ENCODE measurements at places on chromosomes 2 and 18. TPM values are rescaled to one million over a fixed set of nuclear protein-coding genes. Genes with fewer than 3 reads are reported as not detected.

Gene MSTN
- total RNA-seq = not detected

Gene FIGN
- 2.0 TPM for total RNA-seq

Gene LYG2
- total RNA-seq = not detected

Gene CSRNP3
- total RNA-seq = not detected

Gene FOXI3
- total RNA-seq = not detected

Gene KCNF1
- total RNA-seq = 47.2 TPM

Gene SLC25A12
- 15.7 TPM for total RNA-seq

Gene FBXO41
- 5.2 TPM for total RNA-seq

Gene UBXN4
- 40.3 TPM for total RNA-seq

Gene GYPC
- total RNA-seq = not detected

Gene SIX3
- total RNA-seq = 1.9 TPM

Gene G6PC2
- not detected for total RNA-seq

Gene APLF
- 0.80 TPM for total RNA-seq

Gene ZNF24
- 10.0 TPM for total RNA-seq

Gene NEURL3
- 0.67 TPM for total RNA-seq

Gene RFX8
- total RNA-seq = not detected

Gene CGREF1
- total RNA-seq = 7.8 TPM

Gene ZC3H8
- 12.6 TPM for total RNA-seq

Gene RNF152
- 0.01 TPM for total RNA-seq

Gene PCARE
- not detected for total RNA-seq

Gene MROH2A
- total RNA-seq = 0.26 TPM

Gene TEX44
- total RNA-seq = not detected

Gene PLEK
- total RNA-seq = not detected

Gene IMPACT
- total RNA-seq = 10.3 TPM
